ENCODE measurements at places on chromosomes 11 and 22.

GRCh38 chr11:15127341-15127740, 12.6 kb downstream of the INSC start:
- no peak for DNase-seq

- DNase-seq = no peak
These were observed 304.6 kb downstream of the OPCML start for GRCh38 chr11:133227632-133228111.

- no peak for DNase-seq
These were observed at the start of gene TRIM49D1 for GRCh38 chr11:89922195-89922660. TSS of gene TRIM49D1 (minus strand) at chr11:89922245. CDS start at chr11:89917710, 4,535 bp downstream.

GRCh38 chr11:73194593-73194992, 23.5 kb upstream of the P2RY2 start:
- no peak for DNase-seq

- DNase-seq = no peak
These were observed 71.3 kb downstream of the TSPAN18 start for GRCh38 chr11:44797886-44798606.

- DNase-seq = no peak
These were observed 394 bp downstream of the KIAA1671 start for GRCh38 chr22:24952837-24953383.

GRCh38 chr22:46039535-46039934, 62.6 kb upstream of the WNT7B start:
- DNase-seq = no peak

DNA sequence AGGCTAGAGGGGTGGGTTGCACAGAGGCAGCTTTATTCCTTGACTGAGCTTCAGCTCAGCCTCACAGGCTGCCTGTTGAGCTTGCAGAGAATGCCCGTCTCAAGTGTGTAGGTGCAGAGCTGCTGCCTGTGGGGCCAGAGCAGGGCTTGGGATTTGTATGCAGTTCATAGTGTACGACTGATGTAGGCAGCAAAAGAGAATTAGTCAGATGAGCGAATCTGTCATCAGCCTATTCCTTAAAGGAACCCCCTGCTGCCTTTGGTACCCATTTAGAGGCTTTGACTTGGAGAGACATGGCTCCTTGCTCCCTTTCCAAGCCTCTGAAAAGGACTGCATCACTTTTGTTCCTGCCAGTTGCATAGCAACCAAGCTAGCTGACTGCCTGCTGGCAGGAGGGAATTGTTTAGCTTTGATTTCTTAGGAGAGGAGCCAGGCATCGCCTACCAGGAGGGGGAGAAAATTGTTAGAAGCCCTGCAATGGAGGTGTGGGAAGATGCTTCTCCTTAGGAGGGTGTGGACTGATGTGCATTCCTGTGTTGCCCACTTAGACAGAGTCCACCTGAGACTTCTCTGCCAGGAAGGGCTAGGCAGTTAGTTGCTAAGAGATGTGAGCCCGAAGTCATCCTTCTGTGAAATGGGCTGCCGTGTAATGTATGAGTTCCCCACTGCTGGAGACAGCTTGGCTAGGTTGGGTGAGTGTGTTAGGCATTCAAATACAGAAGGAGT, 10.9 kb downstream of the ACO2 start:
- no peak for DNase-seq

GRCh38 chr11:76832361-76832760, 28.4 kb upstream of the ACER3 start:
- no peak for DNase-seq

DNA sequence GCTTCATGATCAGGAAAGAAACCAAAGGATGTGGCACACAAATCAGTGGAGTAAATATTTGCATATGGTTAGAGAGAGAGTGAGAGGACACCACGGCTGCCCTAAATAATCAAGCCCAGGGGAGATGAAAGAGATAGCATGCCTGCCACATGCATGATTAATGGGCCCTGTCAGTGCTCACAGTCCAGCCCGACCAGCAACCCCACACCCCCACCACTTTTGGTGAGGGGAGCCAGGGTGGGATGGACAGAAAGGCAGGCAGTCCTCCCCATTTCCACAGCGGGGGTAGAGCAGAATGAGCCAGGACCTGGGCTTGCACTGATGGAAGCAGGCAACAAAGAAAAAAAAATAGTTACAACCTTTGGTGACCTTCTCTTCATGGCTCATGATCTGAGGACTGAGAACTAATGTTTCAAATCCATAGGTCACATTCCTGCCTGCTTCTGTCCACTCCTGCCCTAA, 545.0 kb downstream of the ETS1 start:
- no peak for DNase-seq

DNA sequence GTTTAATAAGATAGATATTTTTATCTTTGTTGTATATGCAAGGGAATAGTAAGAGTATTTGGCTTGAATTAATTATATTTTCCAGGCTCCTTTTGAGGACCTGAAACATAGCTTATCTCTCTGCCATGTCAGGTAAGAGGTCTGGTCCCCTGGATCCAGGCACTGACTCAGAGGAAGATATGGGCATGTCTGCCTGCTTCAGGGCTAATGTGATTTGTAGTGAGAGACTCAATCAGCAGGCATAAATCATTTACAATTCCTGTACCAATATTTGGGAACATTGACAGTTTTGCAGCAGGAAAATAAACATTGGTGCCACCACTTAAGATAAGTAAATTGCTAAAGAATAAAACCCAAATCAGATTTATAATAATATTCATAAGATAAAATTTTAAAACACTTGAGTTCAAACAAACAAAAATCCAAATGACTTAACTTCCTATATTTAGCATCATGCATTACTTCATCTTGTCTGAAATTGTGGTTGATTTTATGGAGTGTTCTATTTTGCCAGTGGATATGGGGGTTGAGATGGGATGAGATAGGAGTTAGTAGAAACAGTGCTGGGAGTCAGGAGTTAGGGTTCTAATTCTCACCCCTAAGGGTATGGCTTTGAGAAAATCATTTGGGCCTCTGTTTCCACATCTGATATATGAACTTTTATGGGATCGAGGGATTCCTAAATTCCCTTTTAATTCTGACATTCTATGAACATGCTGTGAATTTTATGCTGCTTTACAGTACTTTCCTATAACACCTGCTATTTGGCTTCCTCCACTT, 5.1 kb upstream of the CALCA start:
- DNase-seq = no peak

DNA sequence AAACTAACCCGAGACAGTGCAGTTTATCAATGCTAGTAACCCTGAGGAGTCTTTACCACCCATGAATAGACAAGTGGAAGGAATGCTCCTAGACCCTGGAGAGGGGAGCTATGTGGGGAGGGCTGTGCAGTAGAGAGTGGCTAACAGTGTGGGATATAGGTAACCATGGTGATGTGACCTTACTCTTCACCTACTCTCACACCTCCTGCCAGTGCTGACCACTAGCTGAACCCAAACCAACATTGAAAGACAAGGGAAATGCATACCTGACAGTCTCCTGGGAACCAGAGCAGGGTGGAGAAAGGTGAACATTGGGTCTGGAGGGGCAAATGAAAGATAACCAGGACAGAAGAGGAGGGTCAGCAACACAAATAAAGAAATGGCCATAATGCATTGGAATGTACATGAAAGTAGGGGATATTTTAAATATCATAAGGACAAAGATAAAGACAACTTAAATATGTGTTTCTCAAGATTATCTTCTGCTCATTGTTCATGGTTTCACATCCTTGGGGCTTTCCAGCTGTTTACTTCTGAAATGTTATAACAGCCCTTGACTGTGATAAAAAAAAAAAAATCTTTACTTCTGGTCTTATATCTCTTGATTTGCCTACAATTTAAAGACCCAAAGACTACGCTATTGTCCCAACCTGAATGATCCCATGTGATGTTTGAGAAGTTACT, 983.3 kb upstream of the TENM4 start:
- DNase-seq = no peak

- no peak for DNase-seq
These were observed 883.9 kb downstream of the BRD1 start for GRCh38 chr22:48943567-48944432.

DNA sequence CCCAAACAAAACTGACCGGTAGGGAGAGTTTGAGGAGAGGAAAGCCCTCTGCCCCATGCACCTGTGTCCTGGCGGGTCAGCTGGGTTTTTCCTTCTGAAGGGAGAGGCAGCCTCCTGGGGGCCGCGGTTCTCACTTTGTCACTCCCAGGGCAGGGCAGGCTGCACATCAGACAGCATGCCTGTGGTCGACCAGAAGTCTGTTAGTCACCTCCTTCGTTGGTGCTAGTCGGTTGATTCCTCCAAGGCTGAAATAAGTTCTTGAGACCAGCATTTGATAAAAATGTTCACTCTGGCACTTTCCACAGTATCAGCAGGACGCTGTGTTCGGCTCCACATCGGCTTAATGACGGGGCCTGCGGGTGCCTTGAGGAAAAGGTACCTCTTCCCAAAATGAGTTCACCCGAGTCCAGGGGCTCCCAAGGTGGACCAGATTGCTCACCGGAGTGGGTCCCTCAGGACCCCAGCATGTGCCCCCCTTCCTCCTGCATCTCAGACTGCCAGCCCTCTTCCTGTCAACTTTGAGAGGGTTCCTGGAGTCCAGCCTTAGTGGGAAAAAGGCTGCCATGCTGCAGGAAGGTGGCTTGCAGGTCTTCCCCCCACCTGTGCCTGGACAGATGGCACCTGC, 373.7 kb upstream of the B3GAT1 start:
- DNase-seq = no peak

GRCh38 chr11:75773595-75774353, 5.2 kb downstream of the DGAT2 start:
- DNase-seq = no peak

GRCh38 chr11:83249445-83249844, 36.7 kb downstream of the CCDC90B start:
- no peak for DNase-seq

Data from activated T-helper 9 cell treated with anti-CD3 and anti-CD28 coated beads, Interleukin-2, amount 50 U/mL, for 16 hours (primary cell).